ENCODE measurements at places on chromosomes 13 and 19. TPM values are rescaled to one million over a fixed set of nuclear protein-coding genes. Genes with fewer than 3 reads are reported as not detected.

DNA sequence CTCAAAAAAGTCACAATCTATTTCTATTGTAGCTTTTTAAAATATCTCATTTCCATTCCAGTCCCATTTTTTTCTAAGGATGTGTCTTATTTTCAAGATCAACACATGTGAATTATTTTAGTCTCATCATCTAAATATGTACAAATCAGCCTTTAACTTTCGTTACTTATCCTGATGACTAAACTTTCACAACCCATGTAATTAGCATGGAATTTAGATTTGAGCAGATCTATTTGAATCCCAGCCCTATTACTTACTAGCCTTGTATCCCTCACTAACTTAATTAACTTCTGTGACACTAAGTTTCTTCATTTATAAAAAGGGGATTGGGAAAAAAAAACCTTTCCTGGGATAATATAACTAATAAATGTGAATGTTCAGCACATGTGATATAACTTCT, 81.1 kb downstream of the UFM1 start:
- no peak for ATAC-seq

DNA sequence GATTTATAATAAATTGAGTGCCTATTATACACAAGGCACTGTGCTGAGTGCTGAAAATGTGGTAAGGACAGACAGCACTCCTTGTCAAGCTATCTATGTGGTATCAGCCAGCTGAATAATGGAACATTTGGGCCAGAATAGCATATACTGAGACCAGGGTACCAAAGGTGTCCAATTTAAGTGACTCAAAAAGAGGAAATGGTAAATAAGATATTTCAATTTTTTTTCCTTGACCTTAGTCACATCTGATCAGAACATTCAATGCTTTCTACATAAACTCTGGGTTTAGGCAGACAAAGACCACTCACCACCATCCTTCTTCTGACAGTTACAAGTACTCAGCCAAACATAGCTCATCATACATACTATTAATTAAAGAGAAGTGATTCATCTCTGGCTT, 43.2 kb downstream of the RCBTB2 start:
- ATAC-seq: no peak

- peak; percentile 38 for ATAC-seq
These were observed 6.7 kb downstream of the NAPSA start for GRCh38 chr19:50358483-50359327.

- ATAC-seq: no peak
These were observed 27.8 kb downstream of the ANKRD10 start for GRCh38 chr13:110886870-110887596.

GRCh38 chr13:110162866-110163658, 143.9 kb downstream of the COL4A1 start:
- ATAC-seq: no peak

GRCh38 chr13:67147342-67148133, 82.6 kb downstream of the PCDH9 start:
- no peak for ATAC-seq

- no peak for ATAC-seq
These were observed 1.1 kb downstream of the ARHGAP35 start for GRCh38 chr19:46861691-46862502.

GRCh38 chr13:79541426-79542049, 60.6 kb downstream of the NDFIP2 start:
- ATAC-seq: no peak

DNA sequence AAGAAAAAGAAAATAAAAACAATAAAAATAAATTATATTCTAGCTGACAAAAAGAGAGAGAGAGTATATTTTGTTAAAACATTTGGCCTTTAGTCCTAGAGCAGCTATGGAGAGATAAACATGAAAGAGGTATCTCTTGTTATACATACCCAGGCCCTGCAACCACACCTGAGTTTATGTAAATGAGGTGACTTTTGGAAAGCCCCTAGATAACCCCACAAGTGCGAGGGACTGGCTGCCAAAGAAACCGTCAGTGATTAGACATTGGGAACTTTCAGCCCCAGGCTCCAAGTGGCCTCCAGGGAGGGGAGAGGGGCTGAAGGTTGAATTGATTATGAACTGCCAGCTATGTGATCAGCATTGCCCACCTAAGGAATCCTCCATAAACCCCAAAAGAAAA, 2.1 kb upstream of the NLRP7 start:
- ATAC-seq: no peak

DNA sequence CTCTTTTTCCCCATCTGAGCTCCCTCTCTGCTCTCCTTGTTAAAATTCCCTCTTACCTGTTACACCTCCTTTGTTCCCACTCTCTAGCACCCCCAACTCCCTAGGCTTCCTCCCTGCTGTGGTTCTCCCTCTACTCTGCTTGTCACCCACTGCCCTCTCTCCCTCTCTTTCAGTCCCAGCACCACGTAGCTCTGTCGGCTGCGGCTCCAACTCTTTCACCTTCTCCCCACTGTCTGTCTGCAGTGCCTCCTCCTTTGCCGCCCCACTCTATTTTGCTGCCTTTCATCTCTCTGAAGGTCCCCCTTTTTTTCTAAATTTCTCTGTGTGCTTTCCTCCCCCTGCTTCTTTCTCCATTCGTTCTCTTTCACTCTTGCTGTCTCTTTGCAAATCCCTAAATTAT, 1.1 kb downstream of the ZNF836 start:
- no peak for ATAC-seq

Gene ZNF714
- total RNA-seq: 2.2 TPM

Gene LRRC63
- total RNA-seq: not detected

Gene ATP4A
- total RNA-seq: not detected

Gene MBNL2
- total RNA-seq: 129 TPM

Gene SLC17A7
- total RNA-seq: 1.1 TPM

Gene NLRP4
- not detected for total RNA-seq

Gene ZNF331
- total RNA-seq: 23.9 TPM
